ENCODE measurements at places on chromosomes 3 and 15. TPM values are rescaled to one million over a fixed set of nuclear protein-coding genes. Genes with fewer than 3 reads are reported as not detected.

Gene ITPKA
- total RNA-seq: 14.9 TPM

Gene KBTBD13
- not detected for total RNA-seq

Gene SLC28A1
- total RNA-seq: not detected

Gene EFCC1
- total RNA-seq: 0.42 TPM

Gene NAALADL2
- total RNA-seq: not detected

Gene P3H2
- not detected for total RNA-seq

Gene KBTBD8
- total RNA-seq: 20.4 TPM

Gene OR5K4
- not detected for total RNA-seq

Gene SIAH2
- 124 TPM for total RNA-seq

Gene CRTAP
- 44.0 TPM for total RNA-seq

Gene LPP
- total RNA-seq: 67.7 TPM

Gene FGD5
- not detected for total RNA-seq

Gene IQCF5
- not detected for total RNA-seq

Gene STRIT1
- total RNA-seq: not detected

Gene IQCB1
- total RNA-seq: 58.6 TPM

Gene LRRFIP2
- total RNA-seq: 28.3 TPM

Gene UCN2
- total RNA-seq: not detected

Gene DUOX2
- 0.14 TPM for total RNA-seq

Gene CLDN18
- total RNA-seq: not detected

Gene MUC20
- 3.4 TPM for total RNA-seq

Gene TPRG1
- 24.4 TPM for total RNA-seq

Gene KCNMB2
- not detected for total RNA-seq

Gene LRRIQ4
- total RNA-seq: 0.22 TPM

Gene UQCC5
- total RNA-seq: 8.9 TPM

Gene ARGFX
- total RNA-seq: not detected

Gene SRGAP3
- 2.8 TPM for total RNA-seq

Gene FRMD5
- total RNA-seq: 0.77 TPM
